ENCODE measurements at places on chromosomes 11 and 22. TPM values are rescaled to one million over a fixed set of nuclear protein-coding genes. Genes with fewer than 3 reads are reported as not detected.

The EIF3F gene
- total RNA-seq, result 141 TPM

The BTBD18 gene
- not detected for total RNA-seq

The MAJIN gene
- total RNA-seq, result not detected

The FGF19 gene
- not detected for total RNA-seq

The RTL10 gene
- total RNA-seq, result 4.1 TPM

The GGT1 gene
- 0.98 TPM for total RNA-seq

The TIMM8B gene
- total RNA-seq, result 50.4 TPM

The BATF2 gene
- 1.3 TPM for total RNA-seq

The MMP7 gene
- total RNA-seq, result 2.4 TPM

The GSTT2 gene
- not detected for total RNA-seq

The SERPING1 gene
- 653 TPM for total RNA-seq

The CHADL gene
- 3.4 TPM for total RNA-seq

The RIN1 gene
- 3.7 TPM for total RNA-seq

The CKAP5 gene
- total RNA-seq, result 35.9 TPM

The TUT1 gene
- total RNA-seq, result 6.3 TPM

The DCHS1 gene
- total RNA-seq, result 10.5 TPM

The SHISA8 gene
- not detected for total RNA-seq

The CCDC134 gene
- 2.1 TPM for total RNA-seq

The KDELR3 gene
- 12.8 TPM for total RNA-seq

The MRPL49 gene
- 48.2 TPM for total RNA-seq

The PDE2A gene
- total RNA-seq, result 51.2 TPM

The NTM gene
- total RNA-seq, result 1.7 TPM

The ALDH3B1 gene
- total RNA-seq, result 11.7 TPM

The PRAME gene
- not detected for total RNA-seq

Data from subcutaneous adipose tissue (tissue), 4 donors.